NCI-H1105 (cell line): ENCODE measurements at places on chromosomes 1 and 21.

- DNase-seq, result no peak
These were observed 124.3 kb downstream of the DISC1 start for GRCh38 chr1:231750818-231751362.

GRCh38 chr1:28154078-28154594 is 22.4 kb downstream of the PTAFR start:
- no peak for DNase-seq

DNA sequence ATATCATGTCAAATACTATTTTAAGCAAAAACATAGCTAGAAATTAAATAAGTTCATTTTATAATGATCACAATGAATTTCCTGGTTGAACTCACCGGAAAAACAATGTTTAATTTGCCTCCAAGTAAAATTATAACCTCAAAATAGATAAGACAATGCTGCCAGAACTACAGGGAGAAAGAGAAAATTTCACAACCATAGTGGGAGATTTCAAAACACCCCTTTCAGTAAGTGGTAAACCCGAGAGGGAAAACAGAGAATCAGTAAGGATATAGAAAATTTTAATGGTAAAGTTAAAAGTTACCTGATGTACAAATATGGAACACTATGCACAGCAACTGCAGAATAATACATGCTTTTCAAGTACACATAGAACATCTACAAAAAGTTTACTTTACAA is 43.2 kb upstream of the PLA2G4A start:
- no peak for DNase-seq

- DNase-seq, result no peak
These were observed 123.4 kb upstream of the TNR start for GRCh38 chr1:175866776-175867175.

DNA sequence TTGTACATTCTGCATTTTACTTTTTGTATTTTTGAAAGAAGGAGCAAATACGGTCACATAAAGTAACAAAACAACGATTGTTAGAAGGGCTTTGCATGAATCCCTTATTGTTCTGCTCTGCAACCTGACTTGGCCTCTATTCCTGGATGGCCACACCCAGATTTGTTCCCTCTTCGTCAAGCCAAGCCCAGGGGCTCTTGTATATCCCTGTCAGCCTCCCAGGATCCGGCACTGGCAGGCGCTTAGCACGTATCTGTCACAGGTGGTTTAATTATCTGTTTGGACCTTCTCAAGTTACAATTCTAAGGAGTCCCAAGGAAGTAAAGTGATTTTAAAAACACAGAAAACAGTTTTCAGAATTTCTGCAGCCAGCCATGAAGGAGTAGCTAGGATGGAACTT is 28.0 kb downstream of the CRYAA start:
- no peak for DNase-seq

DNA sequence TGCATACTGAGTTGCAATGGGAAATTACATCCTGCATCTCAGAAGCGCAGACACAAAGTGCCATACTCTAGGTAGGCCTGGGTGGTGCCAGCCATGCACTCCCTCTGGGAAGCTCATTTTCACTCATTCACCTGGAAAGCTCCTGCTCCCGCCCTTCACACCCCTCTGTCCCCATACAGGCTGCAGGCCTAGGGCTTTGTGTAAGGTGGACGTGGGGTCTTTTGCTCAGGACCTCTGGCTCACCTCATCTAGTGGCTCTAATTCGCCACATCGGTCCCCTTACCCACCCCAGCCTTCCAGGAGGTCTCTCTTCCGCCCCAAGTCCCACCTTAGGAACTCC is 751 bp downstream of the MRPS15 start:
- no peak for DNase-seq

DNA sequence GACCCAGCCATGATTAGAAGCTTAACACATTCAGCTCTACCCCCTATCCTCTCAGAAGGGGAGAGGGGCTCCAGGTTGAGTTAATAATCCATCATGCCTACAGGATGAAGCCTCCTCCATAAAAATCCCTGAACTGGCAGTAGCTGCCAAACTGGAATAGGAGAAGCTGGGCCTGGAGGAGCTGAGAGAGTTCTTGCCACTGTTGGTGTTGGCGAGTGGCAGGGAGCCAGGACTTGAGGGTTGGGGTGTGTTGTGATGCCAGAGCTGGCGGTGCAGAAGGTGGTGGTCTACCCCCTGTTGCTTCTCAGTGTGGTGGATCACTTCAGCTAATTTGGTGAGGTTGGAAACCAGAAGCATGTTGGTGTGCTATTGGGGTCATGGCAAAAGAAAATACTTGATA is 36.5 kb downstream of the IVNS1ABP start:
- DNase-seq, result no peak

- no peak for DNase-seq
These were observed 78.2 kb downstream of the RAP1GAP start for GRCh38 chr1:21590934-21591333.

GRCh38 chr1:231208980-231209379 is 32.0 kb upstream of the GNPAT start:
- DNase-seq, result no peak

GRCh38 chr1:23751050-23751814 is 8.0 kb downstream of the ELOA start:
- peak; percentile 11 for DNase-seq
